ENCODE measurements at places on chromosomes 12 and 14.

DNA sequence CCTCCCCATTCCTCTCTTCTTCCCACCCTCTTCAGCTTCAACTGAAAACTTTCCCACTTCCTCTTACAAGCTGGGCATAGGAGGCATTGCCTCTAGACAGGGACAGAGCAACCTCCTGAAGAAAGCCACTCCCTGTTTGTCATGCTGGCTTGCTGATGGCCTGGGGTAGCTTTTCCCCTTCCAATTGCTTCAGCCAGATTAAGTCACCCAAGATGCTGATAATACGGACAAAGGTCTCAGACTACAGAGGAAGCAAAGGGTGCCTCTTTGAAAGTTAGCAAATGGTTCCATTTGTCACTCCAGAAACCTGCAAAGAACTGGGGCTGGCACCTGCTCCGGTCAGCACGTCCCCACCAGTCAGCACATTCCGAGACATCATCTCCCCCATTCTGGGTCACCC lies 6.0 kb downstream of the KRT2 start:
- DNase-seq, result no peak

DNA sequence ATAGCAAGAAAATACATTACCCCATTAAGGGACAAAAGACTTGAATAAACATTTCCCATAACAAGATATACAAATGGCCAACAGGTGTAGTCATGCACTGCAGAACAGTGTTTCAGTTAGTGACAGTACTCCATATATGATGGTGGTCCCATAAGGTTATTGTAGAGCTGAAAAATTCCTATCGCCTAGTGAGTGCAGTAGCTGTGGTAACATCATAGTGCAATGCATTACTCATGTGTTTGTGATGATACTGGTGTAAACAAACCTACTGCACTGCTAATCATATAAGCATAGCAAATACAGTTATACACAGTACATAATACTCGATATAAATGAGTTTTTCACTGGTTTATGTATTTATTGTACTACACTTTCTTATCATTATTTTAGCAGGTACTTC lies 168.7 kb downstream of the C12orf75 start:
- no peak for DNase-seq

- peak; percentile 26 for DNase-seq
Observed at GRCh38 chr14:101201535-101202151, 298.1 kb upstream of the RTL1 start.

DNA sequence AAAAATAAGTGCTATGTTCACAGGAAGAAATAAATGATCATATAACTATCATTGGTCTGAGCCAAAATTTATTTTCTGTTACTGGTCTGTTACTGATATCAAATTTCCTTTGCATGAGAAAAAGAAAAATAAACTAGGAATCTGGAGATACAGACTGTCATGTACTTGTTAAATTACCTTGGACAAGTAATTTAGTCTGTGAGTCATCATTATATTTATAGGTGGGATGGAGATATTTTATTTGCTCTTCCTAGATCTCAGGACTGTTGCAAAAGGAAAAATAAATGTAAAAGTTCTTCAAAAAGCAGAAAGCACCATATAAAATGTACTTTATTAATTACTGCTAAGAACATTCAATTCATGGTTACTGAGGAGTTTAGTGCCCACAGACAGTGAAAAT lies 174.4 kb downstream of the PTPRO start:
- DNase-seq, result no peak

DNA sequence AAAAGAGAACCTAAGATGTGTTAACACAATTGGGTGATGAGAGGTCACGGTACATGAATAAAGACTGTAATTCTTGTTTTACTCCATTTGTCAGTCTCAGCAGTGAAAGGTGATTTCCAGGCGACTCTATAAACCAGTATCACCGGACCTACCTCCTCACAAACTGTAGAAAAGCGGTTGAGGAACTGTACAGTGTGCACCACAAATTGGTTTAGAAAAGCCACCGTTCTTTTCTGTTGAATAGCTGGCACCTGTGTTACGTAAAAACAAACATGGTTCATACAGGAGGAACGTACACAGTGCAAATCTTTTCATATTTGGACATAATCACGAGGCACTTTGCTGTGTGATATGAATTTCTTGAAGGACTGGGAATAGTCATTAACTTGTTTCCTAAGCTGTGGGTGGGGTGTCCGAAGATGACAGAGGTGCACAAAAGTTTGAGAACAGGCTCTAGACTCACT lies 663 bp downstream of the WASHC3 start:
- DNase-seq, result no peak

- no peak for DNase-seq
Observed at GRCh38 chr14:61491876-61492434, 170.6 kb downstream of the PRKCH start.

DNA sequence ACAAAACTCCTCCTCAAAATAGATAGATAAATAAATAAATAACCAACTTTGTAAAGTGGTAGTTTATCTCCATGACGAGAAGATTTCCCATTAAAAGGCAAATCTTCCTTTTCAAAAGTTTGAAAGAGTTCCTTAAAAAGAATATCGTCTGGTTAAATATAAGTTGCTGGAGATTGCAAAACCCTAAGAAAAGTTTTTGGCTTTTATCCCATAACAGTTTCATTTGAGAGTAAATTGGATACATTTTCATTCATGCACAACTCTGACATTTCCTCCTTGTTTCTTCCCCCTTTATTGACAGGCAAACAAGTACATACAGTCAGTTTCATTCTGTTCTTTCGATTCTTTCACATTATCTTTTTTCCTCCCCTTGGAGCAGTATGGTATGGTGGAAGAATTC lies 45.4 kb upstream of the BTG1 start:
- no peak for DNase-seq

GRCh38 chr12:62481843-62482540 lies 15.4 kb downstream of the MON2 start:
- DNase-seq, result no peak

DNA sequence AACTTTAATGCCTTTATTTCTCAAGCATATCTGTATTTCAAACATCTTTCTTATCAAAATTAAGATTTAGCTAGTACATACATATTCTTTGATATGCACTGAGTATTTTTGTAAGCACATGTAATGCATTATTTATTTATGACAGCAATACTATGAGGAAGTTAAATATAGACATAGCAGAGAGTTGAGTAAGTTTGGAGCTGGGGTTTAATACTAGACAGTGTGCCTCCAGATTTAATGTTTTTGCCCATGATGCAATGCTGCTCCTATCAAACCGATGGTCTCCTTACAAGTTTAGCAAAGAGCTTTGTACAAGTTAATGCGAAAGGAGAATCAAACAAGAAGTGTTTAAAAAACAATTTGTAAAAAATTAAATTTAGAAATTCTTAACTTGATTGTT lies 826.6 kb upstream of the MGAT4C start:
- DNase-seq, result no peak

- DNase-seq, result no peak
Observed at GRCh38 chr12:9606736-9607372, 862 bp downstream of the KLRB1 start.

DNA sequence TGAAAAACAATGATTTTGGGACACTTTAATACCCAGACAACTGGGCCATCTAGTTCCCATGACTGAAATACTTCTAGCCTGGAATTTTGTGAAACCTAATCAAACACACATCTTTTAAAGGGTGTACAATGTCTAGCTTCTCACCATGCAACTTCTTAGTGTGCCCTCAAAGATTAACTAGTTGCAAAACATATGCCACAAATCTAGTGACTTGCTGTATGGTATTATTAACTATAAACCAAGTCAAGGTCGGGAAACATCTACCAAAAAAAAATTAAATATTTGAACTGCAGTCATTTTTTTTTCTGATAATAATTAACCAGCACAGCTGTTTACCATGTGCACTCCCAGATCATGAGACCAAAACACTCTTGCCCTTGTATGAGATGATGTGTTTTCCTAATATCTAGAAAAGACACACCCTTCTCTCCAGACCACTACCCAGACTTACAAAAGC lies 171.8 kb upstream of the FOXN3 start:
- DNase-seq, result no peak

Measured in right forelimb (tissue), 1 donor.